Activated T-cell treated with anti-CD3 and anti-CD28 coated beads, Interleukin-2, amount 50 U/mL, for 72 hours (primary cell): ENCODE measurements at places on chromosomes 13 and 19.
A peak's percentile ranks its signal among the peaks of the same experiment; 100 is the strongest.

- H3K27me3 ChIP-seq, result no peaks in the 10 kb centered on the region
- no peak overlapping the region for H3K4me3 ChIP-seq
- no peak for DNase-seq
- no peak overlapping the region for H3K27ac ChIP-seq
- H3K4me1 ChIP-seq, result no peaks in the 10 kb centered on the region
- H3K36me3 ChIP-seq, result no peaks in the 10 kb centered on the region
Observed at GRCh38 chr13:67740871-67741535, 510.9 kb upstream of the PCDH9 start.

DNA sequence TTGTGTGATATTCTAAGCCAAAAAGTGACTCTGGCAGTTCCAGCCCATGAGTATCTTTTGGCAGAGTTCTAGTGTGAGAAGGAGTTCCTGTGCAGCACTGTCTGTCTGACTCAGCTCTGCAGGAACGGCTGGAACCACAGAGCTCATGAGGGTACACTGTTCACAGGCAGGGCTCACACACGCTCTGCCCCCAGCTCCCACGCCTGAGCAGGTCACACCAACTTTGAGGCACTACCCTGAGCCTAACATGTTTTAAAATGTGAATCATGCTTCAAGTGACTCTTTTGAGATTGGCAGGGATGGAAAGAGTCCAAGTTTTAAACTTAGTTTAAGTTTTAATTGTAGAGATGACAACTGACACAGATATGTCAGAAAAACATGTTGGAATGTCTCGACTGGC is 1203.3 kb downstream of the UQCRFS1 start:
- H3K4me1 ChIP-seq, result no peaks in the 10 kb centered on the region
- H3K27me3 ChIP-seq, result no peaks in the 10 kb centered on the region
- no peak overlapping the region for H3K4me3 ChIP-seq
- DNase-seq, result no peak
- H3K27ac ChIP-seq, result no peak overlapping the region

DNA sequence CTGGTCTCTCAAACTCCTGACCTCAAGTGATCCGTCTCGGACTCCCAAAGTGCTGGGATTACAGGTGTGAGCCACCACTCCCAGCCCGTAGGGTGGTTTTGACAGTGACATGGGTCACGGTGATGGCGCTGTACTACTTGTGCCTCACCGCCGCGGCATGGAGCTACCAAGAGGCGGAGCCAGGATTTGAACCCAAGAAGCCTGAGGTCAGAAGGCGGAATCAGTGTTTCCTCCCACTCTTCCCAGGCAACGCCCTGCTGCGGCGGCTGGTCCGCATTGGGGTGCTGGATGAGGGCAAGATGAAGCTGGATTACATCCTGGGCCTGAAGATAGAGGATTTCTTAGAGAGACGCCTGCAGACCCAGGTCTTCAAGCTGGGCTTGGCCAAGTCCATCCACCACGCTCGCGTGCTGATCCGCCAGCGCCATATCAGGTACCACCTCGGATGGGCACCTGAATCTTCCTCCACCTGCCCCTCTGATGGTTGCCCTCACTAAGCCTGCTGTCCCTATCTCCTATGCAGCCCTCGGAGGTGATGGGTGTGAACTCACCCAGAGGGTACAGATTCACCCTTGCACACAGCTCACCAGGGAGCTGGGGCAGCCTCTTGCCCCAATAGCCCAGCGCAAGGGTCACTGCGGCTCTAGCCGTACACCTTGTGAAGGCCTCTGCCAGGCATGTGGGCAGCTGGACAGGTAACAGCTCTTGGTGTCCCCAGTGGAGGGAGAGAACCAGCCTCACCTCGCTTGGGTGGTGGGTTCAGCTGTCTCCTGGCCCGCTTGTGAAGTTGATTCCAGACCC is 5.6 kb downstream of the RPS9 start:
- H3K4me1 ChIP-seq, result peaks cover 98% of the 10 kb centered on the region
- peak overlapping the region; percentile 94 for H3K4me3 ChIP-seq
- no peak overlapping the region for H3K27ac ChIP-seq
- no peaks in the 10 kb centered on the region for H3K27me3 ChIP-seq

GRCh38 chr13:32135056-32135390 is 103.4 kb downstream of the FRY start:
- H3K4me3 ChIP-seq, result no peak overlapping the region
- H3K4me1 ChIP-seq, result no peaks in the 10 kb centered on the region
- no peak overlapping the region for H3K27ac ChIP-seq

DNA sequence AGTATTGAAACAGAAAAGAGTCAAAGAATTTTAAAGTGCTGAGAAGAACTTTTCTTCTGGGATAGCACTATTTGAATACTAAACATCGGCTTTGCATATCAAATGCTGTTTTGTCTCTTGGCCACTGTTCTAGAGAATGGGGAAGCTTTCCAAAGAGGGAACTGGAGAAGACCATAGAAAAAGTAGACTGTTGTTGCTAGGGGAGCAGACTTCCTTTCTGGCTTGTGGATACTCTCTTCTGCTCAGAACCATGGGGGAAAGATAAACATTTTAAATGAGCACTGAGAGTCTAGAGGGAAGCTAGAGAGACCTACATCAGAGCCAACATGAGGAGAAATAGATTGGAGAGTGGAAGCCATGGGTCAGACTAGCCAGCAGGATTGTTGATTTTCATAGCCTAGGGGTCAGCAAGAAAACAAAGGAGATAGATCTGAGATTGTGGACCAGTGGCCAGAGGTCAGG is 315.7 kb downstream of the KCTD12 start:
- no peak overlapping the region for H3K27ac ChIP-seq
- no peaks in the 10 kb centered on the region for H3K27me3 ChIP-seq
- H3K36me3 ChIP-seq, result no peaks in the 10 kb centered on the region
- H3K4me1 ChIP-seq, result no peaks in the 10 kb centered on the region

DNA sequence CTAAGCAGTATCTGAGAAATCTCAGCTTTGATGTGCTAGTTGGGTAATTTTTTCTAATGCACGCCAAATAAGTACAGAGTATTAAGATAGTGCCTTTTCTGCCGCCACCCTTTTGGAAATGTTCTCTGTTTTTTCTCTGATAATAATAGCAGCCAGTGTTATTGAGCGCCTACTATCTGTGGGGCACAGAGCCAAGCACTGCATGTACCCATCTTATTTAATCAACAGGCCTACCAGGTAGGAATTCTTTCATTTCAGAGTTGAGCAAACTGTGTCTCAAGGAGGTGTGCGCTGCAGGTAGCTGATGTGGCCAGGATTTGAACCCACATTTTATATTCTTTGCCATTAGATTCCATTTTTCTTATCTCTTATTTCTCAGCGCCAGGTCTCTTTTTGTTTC is 1.4 kb downstream of the EPN1 start:
- no peaks in the 10 kb centered on the region for H3K27me3 ChIP-seq
- H3K36me3 ChIP-seq, result peaks cover 26% of the 10 kb centered on the region
- H3K4me3 ChIP-seq, result peak overlapping the region; percentile 94
- no peak for DNase-seq
- H3K4me1 ChIP-seq, result peaks cover 56% of the 10 kb centered on the region
- H3K27ac ChIP-seq, result peak overlapping the region; percentile 38

DNA sequence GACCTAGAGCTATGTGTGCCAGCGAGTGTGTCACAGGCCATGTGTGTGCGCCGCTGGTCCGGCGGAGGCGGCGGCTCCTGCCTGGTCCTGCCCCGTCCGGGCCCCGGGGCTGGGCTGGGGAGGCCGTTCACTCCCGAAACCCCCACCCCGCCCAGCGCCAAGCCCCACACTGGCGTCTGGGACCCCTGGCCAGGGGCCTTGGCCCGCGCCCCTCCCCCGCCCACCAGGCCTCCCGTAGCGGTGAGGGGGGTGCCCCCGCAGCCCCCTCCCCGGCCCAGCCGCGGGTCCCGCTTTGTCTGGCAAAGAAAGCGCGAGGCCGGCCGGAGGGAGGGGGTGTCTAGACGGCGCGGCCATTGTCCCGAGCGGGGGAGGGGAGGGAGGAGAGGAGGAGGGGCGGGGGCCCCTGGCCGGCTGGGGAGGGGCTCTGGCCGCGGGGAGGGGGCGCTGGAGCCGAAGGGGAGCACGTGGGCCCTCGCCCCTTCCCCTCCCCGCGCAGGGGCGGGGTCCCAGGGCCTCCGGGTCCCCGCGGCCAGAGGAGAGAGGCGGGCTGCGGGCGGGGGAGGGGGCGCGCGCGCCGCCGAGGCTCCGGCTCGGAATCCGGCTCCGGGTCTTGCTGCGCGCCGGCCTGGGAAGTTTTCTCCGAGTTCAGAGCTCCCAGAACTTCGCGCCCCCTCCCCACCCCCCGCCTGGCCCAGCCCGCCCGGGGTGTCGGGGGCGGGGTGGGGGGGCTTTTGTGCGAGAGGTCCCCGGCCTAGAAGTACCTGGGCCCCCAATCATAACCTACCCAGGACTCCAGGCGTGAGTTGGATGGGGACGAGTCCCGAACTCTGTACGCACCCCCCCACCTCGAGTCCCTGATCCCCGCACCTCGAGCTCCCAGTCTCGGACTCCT is 888 bp downstream of the NOTCH3 start:
- no peak overlapping the region for H3K27ac ChIP-seq
- H3K36me3 ChIP-seq, result no peaks in the 10 kb centered on the region
- no peak for DNase-seq
- peaks cover 56% of the 10 kb centered on the region for H3K27me3 ChIP-seq

- H3K36me3 ChIP-seq, result peaks cover 18% of the 10 kb centered on the region
- H3K4me1 ChIP-seq, result peaks cover 27% of the 10 kb centered on the region
- peak overlapping the region; percentile 80 for H3K27ac ChIP-seq
- no peaks in the 10 kb centered on the region for H3K27me3 ChIP-seq
- peak; percentile 53 for DNase-seq
- peak overlapping the region; percentile 94 for H3K4me3 ChIP-seq
Observed at GRCh38 chr19:21569494-21569865, 64.1 kb downstream of the ZNF429 start.

DNA sequence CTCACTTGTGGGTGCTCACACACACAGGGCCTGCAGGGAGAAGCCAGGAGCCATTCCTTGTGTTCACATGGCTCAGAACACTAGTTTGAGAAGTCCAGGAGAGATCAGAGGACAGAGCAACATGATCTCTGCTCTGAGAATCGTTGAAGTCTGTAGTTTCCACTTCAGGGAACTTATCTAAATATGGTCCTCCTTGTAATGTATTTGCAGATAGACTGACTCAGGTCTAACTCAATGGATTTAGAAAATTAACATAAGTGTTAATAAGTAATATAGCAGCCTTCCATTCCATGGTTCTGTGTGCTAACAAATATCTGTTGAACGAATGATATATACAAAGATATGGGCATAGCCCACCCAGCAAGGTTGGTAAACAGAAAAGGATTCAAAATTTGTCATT is 119.8 kb upstream of the STARD13 start:
- no peaks in the 10 kb centered on the region for H3K36me3 ChIP-seq
- H3K27ac ChIP-seq, result no peak overlapping the region
- no peak for DNase-seq

GRCh38 chr13:38902551-38902950 is 88.1 kb downstream of the STOML3 start:
- no peaks in the 10 kb centered on the region for H3K4me1 ChIP-seq
- no peaks in the 10 kb centered on the region for H3K36me3 ChIP-seq
- DNase-seq, result no peak
- no peak overlapping the region for H3K27ac ChIP-seq
- no peak overlapping the region for H3K4me3 ChIP-seq
- peaks cover 14% of the 10 kb centered on the region for H3K27me3 ChIP-seq

GRCh38 chr13:20989656-20990321 is 71.6 kb downstream of the LATS2 start:
- no peak overlapping the region for H3K4me3 ChIP-seq
- DNase-seq, result no peak
- H3K27ac ChIP-seq, result no peak overlapping the region
- no peaks in the 10 kb centered on the region for H3K4me1 ChIP-seq
- no peaks in the 10 kb centered on the region for H3K36me3 ChIP-seq

DNA sequence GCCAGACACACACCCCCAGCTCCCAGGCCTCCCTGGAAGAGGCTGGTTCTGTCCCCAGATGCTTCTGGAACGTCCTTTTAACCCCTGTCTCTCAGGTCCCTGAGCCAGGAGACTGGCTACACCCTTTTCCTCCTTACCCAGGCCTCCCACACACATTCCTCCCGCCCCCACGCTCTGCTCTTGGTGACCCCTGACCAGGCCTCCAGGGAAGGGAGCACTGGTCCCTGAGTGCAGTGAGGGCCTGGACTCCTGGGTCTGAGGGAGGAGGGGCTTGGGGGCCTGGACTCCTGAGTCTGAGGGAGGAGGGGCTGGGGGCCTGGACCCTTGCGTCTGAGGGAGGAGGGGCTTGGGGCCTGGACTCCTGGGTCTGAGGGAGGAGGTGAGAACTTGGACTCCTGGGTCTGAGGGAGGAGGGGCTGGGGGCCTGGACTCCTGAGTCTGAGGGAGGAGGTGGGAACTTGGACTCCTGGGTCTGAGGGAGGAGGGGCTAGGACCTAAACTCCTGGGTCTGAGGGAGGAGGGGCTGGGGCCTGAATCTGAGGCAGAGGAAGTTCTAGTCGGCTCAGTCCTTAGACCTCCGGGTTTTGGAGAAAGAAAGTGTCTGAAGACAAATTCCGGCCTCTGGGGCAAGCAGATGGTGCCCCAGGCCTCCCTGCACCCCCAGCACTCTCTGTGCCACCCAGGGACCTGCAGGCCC is 527 bp downstream of the KLK6 start:
- no peaks in the 10 kb centered on the region for H3K4me1 ChIP-seq
- H3K36me3 ChIP-seq, result no peaks in the 10 kb centered on the region
- no peak overlapping the region for H3K4me3 ChIP-seq
- peaks cover 41% of the 10 kb centered on the region for H3K27me3 ChIP-seq
- no peak for DNase-seq
- no peak overlapping the region for H3K27ac ChIP-seq

DNA sequence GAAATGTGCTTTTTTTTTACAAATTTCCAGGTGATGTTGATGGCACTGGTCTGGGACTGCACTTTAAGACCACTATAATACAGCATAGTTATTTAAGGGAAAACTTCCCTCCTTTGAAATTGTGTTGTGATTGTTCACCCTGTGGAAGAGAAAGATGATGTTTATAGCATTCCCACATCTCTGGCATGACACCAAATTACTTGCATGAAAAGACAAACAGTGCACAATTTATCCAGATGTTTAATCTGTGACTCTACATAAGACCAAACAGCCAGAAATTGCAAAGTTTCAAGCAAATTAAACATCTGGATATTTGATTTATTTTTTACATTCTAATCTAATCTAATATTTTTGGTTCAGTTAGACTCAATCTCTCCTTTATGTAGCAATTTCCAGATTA is 51.6 kb downstream of the UFM1 start:
- H3K4me1 ChIP-seq, result peaks cover 5% of the 10 kb centered on the region
- peaks cover 12% of the 10 kb centered on the region for H3K27me3 ChIP-seq
- H3K4me3 ChIP-seq, result no peak overlapping the region
- no peaks in the 10 kb centered on the region for H3K36me3 ChIP-seq
- DNase-seq, result no peak
- H3K27ac ChIP-seq, result no peak overlapping the region

DNA sequence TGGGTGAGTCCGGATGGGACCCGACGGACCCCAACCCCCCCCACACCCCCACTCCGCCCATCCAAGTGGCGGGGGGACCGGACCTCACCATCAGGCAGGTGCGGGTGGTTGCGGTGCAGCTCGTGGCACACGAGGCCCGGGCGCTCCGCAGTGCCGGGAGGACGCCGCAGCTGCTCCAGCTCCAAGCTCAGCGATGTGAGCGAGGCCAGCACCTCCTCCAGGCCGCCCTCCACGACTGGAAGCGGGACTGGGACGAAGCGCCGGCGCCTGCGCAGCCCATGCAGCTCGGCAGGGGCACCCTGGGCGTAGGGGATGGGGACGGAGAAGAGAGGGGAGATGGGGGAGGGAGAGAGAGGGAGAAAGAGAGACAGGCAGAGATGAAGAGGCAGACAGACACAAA is 30.1 kb upstream of the OLFM2 start:
- no peak overlapping the region for H3K27ac ChIP-seq
- no peaks in the 10 kb centered on the region for H3K36me3 ChIP-seq
- peaks cover 37% of the 10 kb centered on the region for H3K27me3 ChIP-seq
- H3K4me1 ChIP-seq, result peaks cover 5% of the 10 kb centered on the region
- H3K4me3 ChIP-seq, result peak overlapping the region; percentile 12
- no peak for DNase-seq
